ENCODE measurements at places on chromosomes 2 and 18.

DNA sequence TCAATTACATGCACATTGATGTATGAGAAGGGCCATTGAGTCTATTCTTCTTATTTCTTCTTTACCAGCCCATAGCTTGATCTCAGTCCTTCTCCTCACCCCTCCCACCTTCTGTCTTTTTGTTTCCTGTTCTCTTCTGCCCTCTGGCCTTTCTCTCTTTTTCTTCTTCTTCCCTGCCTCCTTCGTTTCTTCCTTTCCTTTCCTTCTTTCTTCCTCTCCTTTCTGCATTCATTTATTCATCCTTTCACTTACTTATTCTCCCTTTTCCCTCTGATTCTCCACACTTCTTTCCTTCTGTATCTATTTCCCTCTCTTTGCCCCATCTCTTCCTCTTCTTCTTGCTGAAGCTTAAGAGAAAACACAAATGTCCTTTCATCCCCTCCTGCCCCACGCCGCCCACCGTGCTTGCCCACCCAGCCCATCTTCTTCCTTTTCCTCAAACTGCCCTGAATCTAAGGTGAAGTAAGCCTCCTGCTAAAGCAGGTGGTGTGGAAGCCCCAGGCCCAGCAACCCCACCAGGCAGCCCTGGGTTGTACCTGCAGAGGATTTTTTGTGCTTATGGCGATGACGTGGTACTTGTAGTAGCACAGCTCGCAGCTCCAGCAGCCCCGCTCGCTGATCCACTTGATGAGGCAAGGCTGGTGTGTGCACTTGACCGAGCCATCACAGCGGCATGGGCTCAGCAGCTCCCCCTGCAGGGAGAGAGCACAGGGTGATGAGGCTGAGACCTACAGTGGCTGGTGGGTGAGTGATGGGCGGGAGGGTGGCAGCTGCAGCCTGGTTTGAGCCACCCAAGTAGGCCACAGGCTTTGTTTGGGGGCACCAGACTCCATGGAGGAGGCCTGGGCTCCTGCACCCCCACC lies 89.0 kb downstream of the MARCHF4 start:
- no peak for DNase-seq

GRCh38 chr2:67799886-67800285 lies 262.9 kb downstream of the C1D start:
- no peak for DNase-seq

DNA sequence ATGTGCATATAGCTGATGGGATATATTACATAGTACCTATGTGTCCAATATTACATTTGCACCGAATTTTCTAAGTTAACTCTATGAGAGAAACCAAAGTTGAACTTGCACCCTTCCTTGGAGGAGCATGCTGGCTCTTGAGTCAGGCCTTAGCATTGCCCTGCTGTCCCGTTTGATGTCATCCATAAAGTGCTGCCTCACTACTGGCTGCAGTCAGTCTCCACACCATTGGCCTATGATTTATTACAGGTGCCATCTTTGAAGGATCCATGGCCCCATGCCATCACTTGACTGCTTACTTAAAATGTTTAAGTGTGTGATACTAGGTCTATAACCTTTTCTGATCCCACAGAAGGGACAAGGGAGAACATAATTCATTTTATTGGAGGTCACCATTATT lies 249.3 kb upstream of the RBBP8 start:
- no peak for DNase-seq

DNA sequence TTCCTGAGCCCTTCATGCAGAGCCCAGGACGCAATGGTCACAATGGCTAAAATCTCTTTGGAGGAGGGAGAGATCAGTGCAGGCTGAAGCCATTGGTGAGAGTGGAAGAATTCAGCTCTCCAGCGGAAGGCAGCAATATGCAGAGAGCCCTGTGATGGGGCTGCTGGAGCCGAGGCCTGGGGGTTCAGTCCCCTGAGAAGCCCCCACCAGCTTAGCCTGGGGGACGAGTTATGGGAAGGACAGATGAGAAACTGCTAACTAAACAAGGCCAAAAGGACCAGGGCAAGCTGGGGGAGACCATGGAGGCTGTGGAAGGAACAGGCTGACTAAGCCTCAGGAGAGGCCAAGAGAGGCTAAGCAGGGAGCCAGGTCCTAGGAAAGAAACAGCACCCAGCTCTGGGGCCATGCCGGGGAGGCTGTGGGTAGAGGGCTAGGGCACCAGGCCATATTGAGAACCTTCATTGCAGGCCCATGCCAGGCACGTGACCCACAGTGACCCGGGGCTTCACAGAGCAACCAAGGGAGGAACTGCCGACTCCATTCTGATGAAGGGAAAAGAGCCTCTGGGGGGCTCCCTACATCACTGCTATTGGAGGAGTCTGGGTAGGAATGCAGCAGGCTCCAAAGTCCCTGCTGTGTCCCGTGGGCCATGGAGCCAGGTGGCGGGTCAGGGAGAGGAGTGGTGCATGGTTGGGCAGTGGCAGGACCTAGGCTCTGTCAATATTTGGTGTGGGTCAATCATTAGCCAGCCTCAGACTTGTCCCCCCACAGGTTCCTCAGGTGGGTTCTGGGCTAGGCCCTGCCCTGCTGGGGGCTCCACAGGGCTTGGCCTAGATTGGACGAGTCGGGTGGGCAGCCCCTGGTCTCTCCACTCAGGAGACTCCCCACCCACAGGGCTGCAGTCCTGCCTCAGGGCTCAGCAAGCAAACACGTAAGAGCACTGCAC lies 19.8 kb downstream of the PROC start:
- DNase-seq, result no peak

- DNase-seq, result no peak
These were observed 20.5 kb upstream of the IL1RL2 start for GRCh38 chr2:102166189-102166845.

DNA sequence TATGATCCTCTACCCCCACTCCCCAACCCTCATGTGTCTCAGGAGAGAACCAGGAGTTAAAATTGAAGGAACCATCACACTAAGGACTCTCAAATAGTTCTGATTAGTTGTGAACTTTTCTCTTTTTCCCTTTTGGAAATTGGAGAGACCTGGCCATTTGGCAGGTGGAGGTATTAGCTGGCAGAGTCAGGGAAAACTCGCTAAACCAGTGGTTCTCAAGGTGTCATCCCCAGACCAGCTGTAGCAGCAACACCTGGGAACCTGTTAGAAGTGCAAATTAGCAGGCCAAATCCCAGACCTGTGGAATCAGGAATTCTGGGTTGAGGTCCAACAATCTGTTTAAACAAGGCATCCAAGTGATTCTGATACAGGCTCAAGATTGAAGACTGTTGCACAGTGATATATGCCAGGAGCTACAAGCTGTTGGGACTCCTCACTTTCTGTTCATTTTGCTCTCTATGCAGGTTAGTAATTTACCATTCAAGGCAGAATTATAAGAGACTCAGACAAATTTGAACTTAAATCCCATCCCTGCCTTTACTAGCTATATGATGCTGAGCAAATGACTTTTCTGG lies 2.8 kb upstream of the TMEM131 start:
- DNase-seq, result no peak

DNA sequence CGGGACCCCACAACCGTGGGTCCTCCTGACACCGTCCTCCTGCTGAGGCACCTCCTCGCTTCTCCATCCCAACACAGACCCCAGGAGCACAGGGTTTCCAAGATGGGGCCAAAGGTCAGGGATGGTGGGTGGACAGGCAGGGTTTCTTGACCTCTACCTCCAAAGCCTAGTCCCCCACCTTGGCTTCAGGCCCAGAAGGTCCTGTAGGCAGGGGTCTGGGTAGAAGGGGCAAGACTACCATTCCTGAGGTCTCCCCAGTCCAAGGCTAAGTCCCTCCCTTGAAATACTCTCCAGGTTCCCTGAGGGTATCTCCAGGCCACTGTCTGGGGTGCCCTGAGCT lies 7.1 kb downstream of the CYP26B1 start:
- no peak for DNase-seq

DNA sequence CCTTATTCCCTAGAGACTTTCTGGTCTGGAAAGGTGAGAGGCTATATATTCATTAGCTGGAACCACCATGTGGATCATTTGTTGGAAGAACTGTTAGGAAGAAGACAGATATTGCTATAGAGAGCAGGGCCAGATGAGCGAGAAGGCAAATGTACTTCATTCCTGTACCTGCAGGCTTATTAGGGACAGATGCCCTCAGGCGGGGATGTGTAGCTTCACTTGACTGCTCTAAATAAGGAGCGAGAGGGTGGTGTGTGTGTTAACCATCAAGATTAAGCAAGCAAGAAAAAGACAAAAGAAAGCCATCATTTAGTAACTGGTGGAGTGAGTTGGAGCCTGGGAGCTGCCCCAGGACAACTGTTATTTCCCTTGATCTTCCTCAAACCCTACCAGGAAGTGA lies 36.4 kb downstream of the NEDD4L start:
- DNase-seq, result no peak

- DNase-seq, result no peak
These were observed 152.7 kb upstream of the SOX11 start for GRCh38 chr2:5539282-5540165.

DNA sequence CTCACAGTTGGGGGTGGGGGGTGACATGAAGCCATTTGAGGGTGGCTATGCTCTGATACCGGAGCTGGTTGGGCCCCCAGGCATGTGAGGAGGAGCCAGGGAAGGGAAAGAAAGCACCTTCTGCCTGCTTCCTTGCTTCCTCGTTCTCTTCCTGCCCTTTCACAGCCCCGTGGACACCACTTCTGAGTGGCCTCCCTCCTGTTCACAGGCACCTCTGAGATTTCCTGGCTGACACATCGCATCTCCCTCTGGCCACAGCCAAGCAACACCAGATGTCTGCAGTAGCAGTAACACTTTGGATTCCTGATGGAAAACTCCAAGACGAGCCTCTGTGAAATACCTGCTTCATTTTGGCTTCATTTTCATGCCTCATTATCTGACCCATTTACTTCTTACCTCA lies 64.7 kb upstream of the ST3GAL5 start:
- DNase-seq, result no peak

GRCh38 chr2:569681-570080 lies 107.5 kb downstream of the TMEM18 start:
- no peak for DNase-seq

Measured in CD4-positive, alpha-beta T cell (primary cell).